ENCODE measurements at places on chromosomes 6 and 20. TPM values are rescaled to one million over a fixed set of nuclear protein-coding genes. Genes with fewer than 3 reads are reported as not detected.

HCRTR2 gene
- not detected for total RNA-seq

IL17F gene
- total RNA-seq = 7.4 TPM

CPXM1 gene
- 0.12 TPM for total RNA-seq

DNA sequence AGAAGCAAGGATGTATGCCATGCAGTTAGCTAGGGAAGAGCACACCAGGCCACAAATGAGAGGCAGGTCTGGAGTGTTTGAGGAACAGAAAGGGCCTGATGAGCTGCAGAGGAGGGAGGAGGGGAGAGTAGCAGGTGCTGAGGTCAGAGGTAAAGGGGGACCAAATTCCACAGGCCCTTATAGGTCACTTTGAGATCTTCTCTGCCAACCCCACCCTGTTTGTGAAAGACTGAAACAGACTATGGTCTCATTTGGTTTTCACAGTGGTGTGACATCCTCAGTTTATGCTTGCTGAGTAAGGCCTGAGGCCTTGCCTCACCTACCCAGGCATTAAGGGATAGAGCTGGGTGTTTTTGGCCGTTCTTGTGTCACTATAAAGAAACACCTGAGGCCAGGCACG lies 187.7 kb upstream of the MYLIP start:
- no peaks in the 10 kb centered on the region for H3K27me3 ChIP-seq
- no peak overlapping the region for H3K27ac ChIP-seq
- H3K4me3 ChIP-seq = no peak overlapping the region
- H3K36me3 ChIP-seq = no peaks in the 10 kb centered on the region
- H3K4me1 ChIP-seq = no peaks in the 10 kb centered on the region

DNA sequence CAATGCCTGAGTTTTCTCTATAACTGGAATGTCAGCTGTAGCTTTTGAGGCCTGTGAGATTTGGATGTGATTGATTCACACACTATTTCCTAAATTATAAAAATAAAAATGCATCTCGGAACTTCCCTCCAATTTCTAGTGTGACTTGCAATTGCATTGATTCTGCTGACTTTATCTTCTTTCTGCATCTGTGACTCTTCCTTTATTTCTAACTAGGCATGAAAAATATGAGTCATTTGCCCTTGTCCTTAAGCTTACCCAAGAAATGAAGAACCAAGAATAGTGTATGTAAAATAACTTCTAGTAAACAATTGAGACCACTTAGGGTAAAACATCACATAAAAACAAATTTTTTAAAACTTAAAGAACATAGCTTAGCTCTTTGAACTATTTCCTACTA lies 12.9 kb downstream of the OR2J2 start:
- DNase-seq = no peak
- no peak overlapping the region for H3K4me3 ChIP-seq
- H3K27me3 ChIP-seq = peaks cover 5% of the 10 kb centered on the region
- no peaks in the 10 kb centered on the region for H3K4me1 ChIP-seq
- no peak overlapping the region for H3K27ac ChIP-seq
- no peaks in the 10 kb centered on the region for H3K36me3 ChIP-seq

GRCh38 chr20:61387204-61387953 lies 135.3 kb downstream of the CDH4 start:
- no peak for DNase-seq
- H3K27me3 ChIP-seq = no peaks in the 10 kb centered on the region
- H3K27ac ChIP-seq = no peak overlapping the region
- H3K4me3 ChIP-seq = no peak overlapping the region

- no peak for DNase-seq
- H3K27me3 ChIP-seq = no peaks in the 10 kb centered on the region
- no peak overlapping the region for H3K27ac ChIP-seq
- no peak overlapping the region for H3K4me3 ChIP-seq
Observed at GRCh38 chr6:136716917-136717715, 75.2 kb downstream of the MAP3K5 start.

- no peaks in the 10 kb centered on the region for H3K36me3 ChIP-seq
- H3K27me3 ChIP-seq = no peaks in the 10 kb centered on the region
- H3K4me1 ChIP-seq = peaks cover 12% of the 10 kb centered on the region
- no peak for DNase-seq
- no peak overlapping the region for H3K27ac ChIP-seq
Observed at GRCh38 chr20:53124075-53124551, 152.0 kb downstream of the TSHZ2 start.

GRCh38 chr6:169564453-169565240 lies 137.2 kb downstream of the WDR27 start:
- H3K4me1 ChIP-seq = peaks cover 13% of the 10 kb centered on the region
- no peak overlapping the region for H3K27ac ChIP-seq
- H3K4me3 ChIP-seq = no peak overlapping the region

GRCh38 chr6:125104425-125104824 lies 49.1 kb upstream of the TPD52L1 start:
- DNase-seq = no peak
- H3K36me3 ChIP-seq = no peaks in the 10 kb centered on the region
- H3K4me3 ChIP-seq = no peak overlapping the region
- peaks cover 6% of the 10 kb centered on the region for H3K27me3 ChIP-seq
- H3K4me1 ChIP-seq = peaks cover 4% of the 10 kb centered on the region
- no peak overlapping the region for H3K27ac ChIP-seq

GRCh38 chr20:4820806-4821518 lies 99.3 kb downstream of the PRND start:
- peak overlapping the region; percentile 17 for H3K27ac ChIP-seq
- no peaks in the 10 kb centered on the region for H3K27me3 ChIP-seq
- peaks cover 52% of the 10 kb centered on the region for H3K4me1 ChIP-seq

DNA sequence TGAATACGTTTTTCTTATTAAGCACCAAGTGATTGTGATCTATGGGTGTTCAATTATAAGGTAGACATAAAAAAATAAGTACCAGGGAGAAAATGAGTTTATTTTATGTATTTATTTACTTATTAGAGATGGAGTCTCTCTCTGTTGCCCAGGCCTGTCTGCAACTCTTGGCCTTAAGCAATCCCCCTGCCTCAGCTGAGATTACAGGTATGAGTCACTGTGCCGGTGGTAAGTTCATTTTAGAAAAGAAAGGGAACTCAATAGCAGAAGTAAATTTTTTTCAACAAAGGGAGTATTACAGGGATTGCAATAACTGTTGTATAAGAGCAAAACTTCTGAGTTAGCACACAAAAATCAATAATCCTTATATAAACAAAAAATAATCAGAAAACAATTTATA lies 98.7 kb upstream of the FUT9 start:
- H3K36me3 ChIP-seq = no peaks in the 10 kb centered on the region
- DNase-seq = no peak
- H3K27me3 ChIP-seq = no peaks in the 10 kb centered on the region
- no peak overlapping the region for H3K4me3 ChIP-seq
